ENCODE measurements at places on chromosomes 3 and 15.

DNA sequence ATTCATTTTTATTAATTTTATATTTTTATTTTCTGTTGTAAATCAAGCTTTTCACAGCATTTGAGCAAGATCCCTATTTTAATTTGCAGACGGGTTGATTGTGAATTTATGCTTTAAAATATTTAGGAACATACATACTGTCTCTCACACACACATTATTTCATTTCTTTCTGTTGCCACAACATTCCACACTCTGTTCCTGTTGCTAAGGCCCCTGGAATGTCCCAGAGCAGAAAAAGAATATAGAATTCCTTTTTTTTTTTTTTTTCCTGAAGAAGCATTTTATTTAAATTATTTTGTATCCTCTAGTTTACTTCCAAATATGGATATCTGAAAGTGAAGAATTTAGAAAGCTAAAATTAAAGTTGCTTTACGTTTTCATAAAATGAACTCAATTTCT lies 36.8 kb upstream of the SCAANT1 start:
- DNase-seq = no peak

GRCh38 chr15:39358441-39359041 lies 222.3 kb upstream of the THBS1 start:
- DNase-seq = peak; percentile 18

- DNase-seq = no peak
Observed at GRCh38 chr3:63508305-63508704, 144.2 kb upstream of the SNTN start.

- no peak for DNase-seq
Observed at GRCh38 chr3:102301155-102301880, 133.5 kb upstream of the ZPLD1 start.

GRCh38 chr3:53224026-53224425 lies 31.8 kb downstream of the TKT start:
- no peak for DNase-seq

- DNase-seq = peak; percentile 14
Observed at GRCh38 chr3:180804916-180805315, 107.6 kb upstream of the FXR1 start.

Data from right renal cortex interstitium (tissue), 3 donors.